ENCODE measurements at places on chromosomes 3 and 15.

- DNase-seq, result no peak
Measured at GRCh38 chr3:10487988-10488633, 17.3 kb downstream of the ATP2B2 start.

- no peak for DNase-seq
Measured at GRCh38 chr3:79329154-79329553, 438.6 kb downstream of the ROBO1 start.

DNA sequence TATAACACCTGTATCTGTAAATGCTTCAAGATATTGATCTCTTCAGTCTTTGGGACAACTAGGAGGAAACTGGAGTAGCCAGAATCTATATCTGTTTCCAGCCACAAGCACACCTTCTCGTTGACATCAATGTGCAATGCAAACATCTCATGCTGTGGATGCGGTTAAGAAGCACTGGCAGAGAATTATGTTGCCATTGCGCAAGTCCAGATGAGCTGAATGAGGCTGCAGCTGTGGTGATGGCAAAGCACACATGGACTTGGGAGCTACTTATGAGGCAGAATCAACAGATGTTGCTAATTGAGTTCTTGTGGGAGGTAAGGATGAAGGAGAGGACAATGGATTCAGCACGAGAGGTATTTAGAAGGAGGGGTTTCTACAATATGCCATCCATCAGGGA, 90.9 kb downstream of the STRIT1 start:
- DNase-seq, result no peak

GRCh38 chr3:46668116-46668515, 25.4 kb downstream of the ALS2CL start:
- no peak for DNase-seq

GRCh38 chr3:73805435-73805834, 180.7 kb upstream of the PDZRN3 start:
- no peak for DNase-seq

Measured in T47D (cell line).